HuH-7 (cell line): ENCODE measurements at places on chromosomes 4 and X.

GRCh38 chr4:183285886-183286285 lies 34.2 kb downstream of the CLDN22 start:
- DNase-seq: no peak

- no peak for DNase-seq
Measured at GRCh38 chr4:54077812-54078211, 13.4 kb upstream of the CHIC2 start.

DNA sequence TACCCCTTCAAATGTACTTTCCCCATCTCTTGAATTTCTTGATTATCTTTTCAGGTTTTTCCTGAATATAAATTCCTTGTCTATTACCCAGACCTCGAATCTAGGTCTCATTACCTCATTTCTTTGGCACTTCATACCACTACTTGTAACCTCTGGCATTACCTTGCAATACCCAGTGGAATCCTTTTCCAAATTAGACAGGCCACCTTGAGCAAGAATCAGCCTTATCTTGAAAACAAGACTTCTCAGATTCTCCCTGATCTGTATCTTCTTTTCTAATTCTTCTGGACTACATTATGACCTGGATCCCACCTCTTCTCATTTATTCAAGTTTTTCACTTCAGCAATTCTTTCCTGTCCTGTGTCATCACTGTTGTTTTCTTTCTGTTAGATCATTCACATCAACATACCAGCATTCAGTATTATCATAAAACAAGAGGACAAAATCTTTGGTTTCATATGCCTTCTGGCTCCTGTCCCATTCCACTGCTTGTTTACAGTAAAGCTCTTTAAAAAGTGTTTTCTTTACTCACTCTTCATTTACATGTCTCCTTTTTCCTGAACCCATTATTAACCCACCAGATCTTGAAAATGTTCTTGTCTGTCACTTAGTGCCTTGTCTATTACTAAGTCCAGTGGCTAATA lies 275.6 kb upstream of the HS3ST1 start:
- no peak for DNase-seq

- DNase-seq: no peak
Measured at GRCh38 chr4:36427696-36428095, 146.3 kb downstream of the DTHD1 start.

DNA sequence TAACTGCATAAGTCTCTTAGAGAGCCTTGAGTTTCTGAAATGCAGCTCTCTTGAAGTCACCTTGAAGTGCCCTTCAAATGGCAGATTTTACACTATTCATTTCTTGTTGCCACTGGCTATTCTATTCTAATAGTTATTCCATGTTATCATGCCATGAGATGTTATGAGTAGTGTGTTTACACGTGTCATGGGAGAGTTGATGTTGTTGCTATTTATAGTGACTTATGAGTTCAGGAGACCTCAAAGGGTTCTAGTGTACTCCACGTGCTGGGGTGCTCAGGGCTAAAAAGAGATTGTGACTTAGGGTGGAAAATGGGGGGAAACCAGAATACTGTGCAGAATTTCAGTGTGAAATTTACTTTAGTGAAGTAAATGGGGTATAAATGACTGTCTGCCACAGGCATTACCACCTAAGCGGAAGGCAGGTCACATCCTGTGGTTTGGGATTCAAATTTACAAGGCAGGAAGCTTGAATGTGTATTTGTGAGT lies 77.1 kb upstream of the SLC4A4 start:
- no peak for DNase-seq

- DNase-seq: no peak
Measured at GRCh38 chr4:2006956-2007653, 1.7 kb downstream of the NELFA start.

- no peak for DNase-seq
Measured at GRCh38 chr4:83561381-83561780, 25.5 kb downstream of the GPAT3 start.

DNA sequence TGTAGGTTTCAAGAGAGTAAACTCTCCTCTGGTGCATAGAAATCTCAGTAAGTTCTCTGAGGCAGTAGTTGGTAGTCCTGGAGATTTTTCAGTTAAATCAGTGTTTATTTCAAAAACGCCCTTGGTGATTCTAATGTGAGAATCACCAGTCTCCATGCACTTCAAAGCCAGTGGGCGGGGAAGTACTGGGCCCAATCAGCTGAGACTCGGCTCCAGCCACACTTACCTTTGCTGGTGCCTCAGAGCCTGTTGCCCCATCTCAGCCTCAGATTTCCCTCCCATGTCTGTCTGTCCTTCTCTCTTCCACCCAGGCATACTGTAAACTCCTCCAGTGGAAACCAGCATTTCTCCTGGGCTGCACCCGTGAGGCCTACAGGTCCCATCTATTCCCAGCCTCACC lies 7.4 kb upstream of the MGST2 start:
- DNase-seq: no peak
